ENCODE measurements at places on chromosomes 7 and 10.

GRCh38 chr10:71675295-71675970 lies 44.1 kb downstream of the C10orf105 start:
- no peak for DNase-seq

GRCh38 chr7:150404172-150404804 lies 25.2 kb downstream of the ZNF775 start:
- peak; percentile 20 for DNase-seq

DNA sequence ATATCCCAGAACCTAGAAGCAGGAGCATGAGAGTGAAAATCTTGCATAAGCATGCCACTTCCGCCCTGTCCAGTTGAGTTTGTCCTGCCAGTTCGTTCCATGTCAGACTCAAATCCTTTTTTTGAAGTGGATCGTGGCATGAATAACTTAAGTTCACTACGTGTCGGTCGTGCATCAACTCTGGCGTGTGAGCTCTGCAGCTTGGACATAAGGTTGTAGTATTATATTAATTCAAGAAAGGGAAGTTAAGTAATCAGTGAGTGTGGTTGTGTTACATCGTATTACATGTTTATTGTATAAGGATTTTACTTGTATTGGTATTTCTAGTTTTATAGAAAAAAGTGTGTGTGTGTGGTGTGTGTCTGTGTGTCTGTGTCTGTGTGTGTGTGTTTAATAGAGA lies 23.0 kb downstream of the CDC123 start:
- no peak for DNase-seq

DNA sequence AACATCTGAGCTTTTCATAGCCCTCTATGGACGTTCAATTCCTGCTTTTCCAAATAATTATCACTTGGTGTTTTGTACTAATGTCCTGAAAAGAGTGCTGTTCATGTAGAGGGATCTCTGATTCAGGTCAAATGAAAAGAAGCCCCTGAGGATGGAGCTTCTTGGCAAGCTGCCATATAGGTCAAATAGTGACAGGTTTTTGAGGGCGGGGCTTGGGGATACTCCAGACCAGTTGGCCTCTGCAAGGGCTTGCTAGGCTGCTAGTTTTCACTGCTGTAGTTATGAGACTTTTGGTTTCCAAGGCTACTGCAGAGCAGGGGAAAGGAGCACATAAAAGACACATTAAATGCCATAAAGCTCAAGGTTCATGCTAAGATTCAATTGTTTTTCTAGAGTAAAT lies 257.2 kb upstream of the CACNA2D1 start:
- DNase-seq = no peak

DNA sequence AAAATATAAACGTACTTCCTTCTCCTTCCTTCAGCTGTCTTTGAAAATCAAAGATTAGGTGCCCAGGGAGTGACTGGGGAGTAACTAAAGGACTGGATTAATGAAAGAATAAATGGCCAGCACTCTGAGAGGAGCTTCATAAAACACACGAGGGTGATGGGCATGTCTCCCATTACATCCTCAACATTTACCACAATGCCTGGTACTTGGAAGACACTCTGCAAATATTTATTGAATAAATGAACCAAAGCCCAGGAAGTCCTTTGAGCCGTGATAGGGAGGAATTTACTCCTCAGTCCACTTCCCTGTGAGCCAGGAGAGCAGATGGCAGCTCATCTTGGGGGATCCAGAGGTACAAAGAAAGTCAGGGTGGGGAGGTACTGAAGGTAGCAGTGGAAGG lies 96.3 kb downstream of the RAB11FIP2 start:
- DNase-seq = no peak

DNA sequence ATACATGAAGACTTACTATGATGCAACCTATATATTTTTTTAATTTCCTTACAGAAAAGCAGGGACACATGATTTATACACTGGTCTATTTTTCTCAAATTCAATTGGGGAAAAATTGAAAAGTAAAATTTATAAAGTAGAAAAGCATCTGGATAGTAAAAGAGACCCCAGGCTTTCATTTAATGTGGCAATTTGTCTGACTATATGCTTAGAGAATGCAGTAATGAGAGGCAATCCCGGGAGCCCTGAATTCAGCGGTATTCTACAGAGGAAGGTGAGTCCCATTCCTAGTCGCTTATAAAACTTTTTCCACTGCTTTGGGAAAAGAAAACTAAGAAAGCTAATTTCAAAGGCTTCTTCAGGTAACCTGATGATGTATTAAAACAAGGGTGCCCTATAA lies 167.1 kb downstream of the SEMA3D start:
- DNase-seq = no peak

DNA sequence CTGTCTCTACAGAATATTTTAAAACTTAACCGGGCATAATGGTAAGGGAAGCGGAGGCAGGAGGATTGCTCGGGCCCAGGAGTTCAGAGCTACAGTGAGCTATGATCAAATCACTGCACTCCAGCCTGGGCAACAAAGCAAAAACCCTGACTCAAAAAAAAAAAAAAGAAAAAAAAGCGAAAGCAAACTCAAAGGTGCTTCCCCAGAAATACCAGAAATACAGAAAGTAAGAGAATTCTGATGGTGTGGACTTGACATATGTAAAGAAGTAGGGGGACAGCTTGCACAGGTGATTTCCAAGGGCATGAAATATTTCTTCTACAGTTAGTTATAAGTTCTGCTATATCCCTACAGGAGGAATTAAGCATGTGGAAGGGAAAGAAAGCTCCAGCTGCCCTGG lies 69.7 kb upstream of the APBB1IP start:
- no peak for DNase-seq

GRCh38 chr10:110353244-110354119 lies 48.8 kb upstream of the SMNDC1 start:
- peak; percentile 41 for DNase-seq

DNA sequence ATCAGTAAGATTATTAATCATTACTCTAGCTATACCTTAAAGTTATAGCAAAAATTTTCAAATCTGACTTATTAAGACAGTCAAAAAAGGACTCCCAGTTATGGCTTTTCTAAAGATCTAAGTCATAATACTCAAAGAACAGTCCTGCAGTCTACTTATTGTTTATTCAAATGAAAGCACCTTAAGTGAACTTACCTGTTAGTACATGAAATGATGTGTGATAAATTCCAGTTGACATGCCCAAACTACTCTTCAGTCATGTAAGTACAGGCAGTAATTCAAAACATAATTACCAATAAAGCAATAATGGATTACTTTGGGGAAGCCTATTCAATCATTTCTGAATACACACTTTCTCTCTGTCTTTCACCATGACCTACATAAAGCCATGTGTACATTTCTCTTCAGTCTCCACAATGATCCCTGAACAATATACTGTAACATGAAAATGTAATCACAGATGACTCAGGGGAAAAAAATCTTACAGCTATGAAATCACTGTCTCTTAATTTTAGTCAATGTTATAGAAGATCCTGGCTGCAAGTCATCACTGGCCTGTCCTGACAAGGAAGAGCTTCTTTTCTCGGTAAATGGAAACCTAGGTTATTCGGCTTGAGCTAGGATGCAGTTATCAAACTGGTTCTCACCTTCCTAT lies 420.7 kb upstream of the LRRTM3 start:
- DNase-seq = no peak

DNA sequence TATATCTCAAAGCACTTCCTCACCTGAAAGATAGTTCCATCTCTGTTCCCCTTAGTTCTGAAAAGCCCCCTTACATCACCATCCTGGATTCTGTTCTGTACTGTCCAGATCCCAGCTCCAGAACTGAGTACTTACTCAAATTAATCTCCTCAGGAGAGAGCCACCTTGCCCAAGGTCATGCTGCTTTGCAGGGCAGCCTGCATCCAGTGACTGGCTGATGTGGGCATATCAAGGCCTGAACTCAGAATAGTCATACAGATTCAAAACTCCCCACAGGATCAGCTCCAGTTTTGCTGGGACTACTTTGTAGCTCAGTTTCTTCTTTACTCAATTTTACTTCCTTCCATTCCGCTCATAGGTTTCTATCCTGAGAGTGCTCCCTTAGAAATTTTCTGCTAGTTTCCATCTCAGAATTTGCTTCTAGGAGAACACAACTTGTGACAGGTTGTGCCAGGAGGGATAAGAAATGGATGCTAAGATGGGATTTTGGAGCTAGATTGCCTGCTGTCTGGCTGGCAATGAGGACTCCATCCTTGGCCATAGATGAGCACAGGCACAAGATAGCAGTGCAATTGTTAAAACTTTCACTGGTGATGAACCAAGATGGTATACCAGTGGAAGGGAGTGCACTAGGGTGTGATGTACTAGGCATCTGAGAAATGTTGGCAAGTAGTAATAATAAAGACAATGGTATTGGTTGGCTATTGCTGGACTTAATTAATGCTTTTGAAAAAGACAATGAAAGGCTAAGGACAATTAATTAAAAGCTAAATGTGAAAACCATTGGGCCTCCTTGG lies 17.3 kb downstream of the SRGN start:
- no peak for DNase-seq

DNA sequence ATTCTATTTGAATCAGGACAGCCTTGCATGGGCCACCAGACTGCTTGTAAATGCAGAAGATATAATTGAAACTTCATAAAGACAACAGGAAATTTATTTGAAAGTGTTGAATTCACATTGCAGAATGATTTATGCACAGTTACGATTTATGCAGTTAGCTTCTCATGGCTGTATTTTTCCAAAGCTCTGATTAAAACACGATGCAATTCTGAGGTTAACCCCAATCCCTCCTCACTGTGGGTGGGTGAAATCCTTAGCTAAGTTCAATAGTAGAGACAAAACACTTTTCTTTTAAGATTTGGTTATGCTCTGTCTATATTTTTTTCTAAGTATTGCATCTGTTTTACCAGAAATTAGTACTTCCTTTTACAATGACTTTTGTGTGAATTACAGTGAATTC lies 728.8 kb upstream of the IGFBP3 start:
- DNase-seq = no peak

DNA sequence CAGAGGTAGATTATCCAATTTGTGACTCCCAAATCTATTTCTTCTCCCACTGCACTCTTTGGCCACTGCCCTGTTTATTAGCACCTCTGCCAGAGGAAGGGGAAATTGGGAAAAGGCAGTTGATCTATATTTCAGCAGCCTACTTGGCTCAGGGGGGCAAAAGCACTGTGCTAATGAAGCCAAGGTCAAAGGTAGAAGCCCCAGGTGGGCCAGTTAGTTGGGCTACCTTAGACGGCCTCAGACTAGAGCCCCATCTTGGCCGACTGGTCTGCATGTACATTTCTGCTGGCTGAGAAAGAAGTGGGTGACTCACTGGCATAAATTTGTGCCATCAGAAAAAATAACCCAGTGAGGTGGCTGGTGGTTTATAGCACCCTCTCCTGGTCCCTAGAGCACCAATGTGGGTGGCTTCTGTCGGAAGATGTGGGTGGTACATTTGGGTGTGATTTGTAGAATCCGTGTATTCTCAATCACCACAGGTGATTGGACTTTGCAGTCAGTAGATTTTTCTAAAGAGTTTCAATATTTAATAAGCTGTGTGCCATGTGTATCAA lies 293.3 kb upstream of the MKI67 start:
- no peak for DNase-seq

DNA sequence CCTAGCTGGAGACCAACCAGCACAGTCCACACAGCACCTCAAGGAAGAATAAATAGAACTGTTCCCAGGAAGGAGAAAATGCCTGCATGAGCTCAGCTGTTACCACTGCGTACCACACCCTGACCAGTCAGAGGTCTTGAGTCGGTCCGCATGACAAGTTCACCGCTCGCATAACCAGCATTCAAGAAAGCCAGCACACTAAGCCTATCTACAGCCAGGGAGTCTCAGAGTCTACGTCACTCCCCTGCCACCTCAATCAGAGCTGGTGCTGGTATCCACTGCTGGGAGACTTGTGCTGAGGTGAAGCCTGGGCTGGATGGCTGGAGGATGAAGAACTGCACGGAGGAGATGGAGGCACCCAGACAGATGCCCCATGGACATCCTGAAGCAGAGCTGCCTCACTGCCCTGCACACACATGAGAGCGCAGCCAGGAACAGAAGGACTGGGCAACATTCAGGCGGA lies 19.6 kb downstream of the AKR1C1 start:
- DNase-seq = no peak

GRCh38 chr10:108736111-108736510 lies 1187.2 kb downstream of the XPNPEP1 start:
- no peak for DNase-seq

DNA sequence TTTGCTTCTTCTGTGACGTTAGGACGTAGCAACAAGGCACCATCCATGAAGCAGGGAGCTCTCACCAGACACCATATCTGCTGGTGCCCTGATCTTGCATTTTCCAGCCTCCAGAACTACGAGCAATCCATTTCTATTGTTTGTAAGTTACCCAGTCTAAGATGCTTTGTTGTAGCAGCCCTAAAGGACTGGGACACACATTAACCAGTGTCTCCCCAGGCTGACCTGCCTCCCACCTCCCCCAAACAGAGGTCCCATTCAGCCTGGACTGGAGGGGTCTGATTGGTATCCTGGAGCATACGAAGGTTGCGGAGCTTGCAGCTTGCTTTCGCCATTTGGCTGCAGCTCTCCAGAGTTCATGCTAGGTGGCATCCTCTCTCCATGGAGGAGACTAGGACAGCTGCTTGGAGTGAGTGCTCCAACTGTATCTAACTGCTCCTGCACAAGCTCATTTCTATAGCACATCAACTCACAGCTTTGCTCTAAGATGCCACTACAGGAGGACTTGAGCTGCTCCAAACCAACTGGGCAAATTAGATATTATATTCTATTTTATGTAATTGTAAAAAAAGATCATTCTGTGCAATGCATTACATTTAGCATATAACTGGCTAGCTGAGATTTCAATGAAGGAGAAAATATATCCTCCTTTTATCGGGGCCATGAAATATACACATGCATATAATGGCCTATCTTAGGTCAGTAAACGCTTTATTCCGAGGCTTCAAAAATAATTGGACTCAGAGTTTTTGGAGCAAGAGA lies 8.0 kb upstream of the GRK5 start:
- peak; percentile 70 for DNase-seq

DNA sequence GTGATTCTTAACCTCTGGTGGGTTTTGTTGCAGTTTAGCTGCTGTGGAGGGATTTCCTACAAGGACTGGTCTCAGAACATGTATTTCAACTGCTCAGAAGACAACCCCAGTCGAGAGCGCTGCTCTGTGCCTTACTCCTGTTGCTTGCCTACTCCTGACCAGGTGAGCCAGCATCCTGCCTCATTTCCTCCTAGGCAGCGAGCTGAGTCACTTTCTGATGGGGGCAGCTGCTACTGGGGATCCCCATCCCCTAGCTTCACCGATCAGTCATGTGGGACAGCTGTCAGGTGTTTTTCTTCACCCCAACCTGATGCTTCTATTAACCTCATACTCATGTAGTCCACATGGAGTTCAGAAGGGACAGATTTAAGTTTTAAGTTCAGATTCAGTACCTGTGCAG lies 21.7 kb upstream of the SMO start:
- DNase-seq = no peak

GRCh38 chr7:157829491-157829890 lies 492.7 kb downstream of the DNAJB6 start:
- no peak for DNase-seq

GRCh38 chr10:84606428-84606827 lies 278.0 kb downstream of the CCSER2 start:
- no peak for DNase-seq

DNA sequence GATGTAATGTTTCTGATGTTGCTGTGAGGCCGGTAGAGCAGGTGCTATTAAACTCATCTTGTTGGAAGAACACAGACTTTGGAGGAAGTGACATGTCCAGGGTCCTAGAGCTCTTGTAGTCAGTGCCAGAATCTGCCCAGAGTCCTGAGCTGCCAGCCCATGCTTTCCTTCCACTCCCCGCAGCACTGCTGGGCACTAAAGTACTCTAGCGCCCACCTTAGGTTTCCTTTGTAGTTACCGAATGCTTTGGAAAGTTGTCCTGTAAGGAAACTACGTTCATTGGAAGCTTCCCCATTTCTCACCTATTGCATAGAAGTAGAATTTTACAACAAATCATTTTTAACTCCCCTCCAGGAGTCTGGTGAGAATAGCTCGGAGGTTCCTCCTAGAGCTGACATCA lies 11.0 kb downstream of the ZNF862 start:
- DNase-seq = no peak
